ENCODE measurements at places on chromosomes 4 and X. TPM values are rescaled to one million over a fixed set of nuclear protein-coding genes. Genes with fewer than 3 reads are reported as not detected.
A peak's percentile ranks its signal among the peaks of the same experiment; 100 is the strongest.

OCIAD2 gene
- 8.0 TPM for total RNA-seq

DMRTC1B gene
- not detected for total RNA-seq

LGI2 gene
- total RNA-seq, result under 0.01 TPM

MAGEA2 gene
- total RNA-seq, result not detected

MAGEA8 gene
- total RNA-seq, result not detected

CFI gene
- 53.9 TPM for total RNA-seq

NEIL3 gene
- total RNA-seq, result 7.4 TPM

PPP4R3C gene
- total RNA-seq, result not detected

- DNase-seq, result no peak
Observed at GRCh38 chr4:177313263-177313662, 3.6 kb downstream of the NEIL3 start.

DNA sequence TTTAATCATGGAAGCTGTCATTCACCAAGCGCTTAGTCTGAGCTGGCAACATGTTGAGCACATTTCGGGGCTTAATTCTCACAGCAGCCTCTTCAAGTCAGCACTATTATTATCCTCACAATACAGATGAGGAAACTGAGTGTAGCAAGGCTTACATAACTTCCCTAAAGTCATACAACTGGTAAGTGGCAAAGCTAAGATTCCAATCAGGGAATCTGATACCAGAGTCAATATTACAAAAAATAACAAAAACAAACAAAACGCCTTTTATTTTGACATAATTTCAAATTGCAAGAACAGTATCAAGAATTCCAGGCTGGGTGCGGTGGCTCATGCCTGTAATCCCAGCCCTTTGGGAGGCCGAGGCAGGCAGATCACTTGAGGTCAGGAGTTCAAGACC, 120.4 kb upstream of the DUSP21 start:
- no peak for DNase-seq

GRCh38 chrX:115949900-115950822, 220.4 kb upstream of the AGTR2 start:
- DNase-seq, result no peak

GRCh38 chrX:17291171-17291900, 83.7 kb upstream of the NHS start:
- DNase-seq, result no peak

DNA sequence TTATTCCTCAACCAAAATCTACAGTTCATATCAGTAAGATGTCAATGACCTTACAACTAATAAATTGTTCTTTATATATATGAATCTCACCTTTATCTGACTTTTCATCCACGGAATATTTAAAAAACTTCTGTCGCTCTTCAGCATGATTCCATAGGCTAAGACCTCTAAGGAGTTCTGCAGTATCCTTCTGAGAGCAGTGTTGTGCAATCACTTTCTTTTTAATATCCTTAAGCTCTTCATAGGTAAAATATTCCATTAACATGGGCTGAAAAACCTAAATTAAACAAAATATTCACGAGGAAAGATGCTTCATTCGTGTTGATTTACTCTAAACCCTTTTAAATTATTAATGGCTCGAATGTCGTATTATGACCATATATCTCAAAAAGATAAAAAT, 16.7 kb downstream of the FBXL5 start:
- no peak for DNase-seq

DNA sequence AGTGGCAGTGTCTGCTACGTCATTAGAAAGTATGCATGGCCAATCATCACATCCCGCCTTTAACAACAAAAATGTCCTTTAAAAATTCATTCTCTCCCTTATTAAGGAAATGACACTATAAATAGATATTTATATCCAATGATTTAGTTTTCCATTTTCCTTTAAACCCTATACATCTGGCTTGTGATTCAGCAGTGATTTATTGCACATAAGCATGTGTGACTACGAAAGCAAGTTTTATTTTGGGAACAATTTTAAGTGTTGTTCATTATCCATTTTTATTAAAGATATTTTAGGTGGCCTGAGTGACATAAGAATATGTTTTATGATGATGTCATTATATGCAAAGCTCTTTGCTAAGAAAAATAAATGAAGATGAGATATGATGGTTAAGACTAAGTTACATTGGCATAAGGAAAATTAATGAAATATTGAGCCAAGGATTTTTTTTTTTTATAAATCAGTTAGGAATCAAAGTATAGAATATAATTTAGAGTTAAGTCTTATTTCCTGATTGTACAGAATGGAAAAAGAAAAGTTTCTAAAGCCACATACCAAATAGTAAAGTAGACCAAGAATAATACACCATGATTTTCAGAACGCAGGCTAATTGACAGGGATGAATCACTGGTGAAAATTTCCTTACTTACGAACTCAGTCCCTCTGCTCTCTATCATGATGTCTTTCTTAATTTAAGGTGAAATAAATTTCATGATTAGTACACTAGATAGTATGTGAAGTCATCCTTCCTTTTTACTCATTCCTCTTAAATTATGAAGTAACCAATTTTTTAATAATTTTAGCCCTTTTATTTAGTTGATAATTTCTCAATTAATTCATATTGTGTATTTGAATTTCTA, 822.4 kb downstream of the FAT4 start:
- no peak for DNase-seq

DNA sequence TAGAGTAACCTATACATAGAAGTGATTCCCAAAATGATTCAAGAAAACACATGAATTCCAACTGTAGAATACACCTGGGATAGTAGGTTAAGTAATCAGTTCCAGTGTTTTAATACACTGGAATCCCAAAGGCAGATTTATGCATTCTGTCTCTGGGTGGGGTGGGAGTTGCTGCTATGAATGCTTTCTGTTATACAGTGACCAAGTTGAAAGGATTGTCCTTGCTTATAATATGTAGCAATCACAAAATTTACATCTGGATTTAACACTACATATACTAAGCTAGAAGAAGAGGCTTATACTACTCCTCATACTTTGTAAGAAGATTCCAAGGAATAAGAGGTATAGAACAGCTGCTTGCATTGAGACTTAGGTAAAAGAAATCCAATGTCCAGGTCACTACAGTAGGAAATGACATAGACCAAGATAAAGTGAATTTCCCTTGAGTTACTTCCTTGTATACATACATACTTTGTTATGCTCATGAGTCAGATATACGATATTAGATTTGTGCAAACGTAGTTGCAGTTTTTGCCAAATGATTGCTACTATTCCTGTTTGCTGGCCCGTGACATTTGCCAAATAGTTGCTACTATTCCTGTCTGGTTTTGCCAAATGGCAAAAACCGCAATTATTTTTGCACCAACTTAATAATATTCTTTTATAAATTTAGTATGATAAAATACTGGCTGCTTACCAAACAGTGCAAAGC, 210.5 kb upstream of the DIAPH2 start:
- no peak for DNase-seq

DNA sequence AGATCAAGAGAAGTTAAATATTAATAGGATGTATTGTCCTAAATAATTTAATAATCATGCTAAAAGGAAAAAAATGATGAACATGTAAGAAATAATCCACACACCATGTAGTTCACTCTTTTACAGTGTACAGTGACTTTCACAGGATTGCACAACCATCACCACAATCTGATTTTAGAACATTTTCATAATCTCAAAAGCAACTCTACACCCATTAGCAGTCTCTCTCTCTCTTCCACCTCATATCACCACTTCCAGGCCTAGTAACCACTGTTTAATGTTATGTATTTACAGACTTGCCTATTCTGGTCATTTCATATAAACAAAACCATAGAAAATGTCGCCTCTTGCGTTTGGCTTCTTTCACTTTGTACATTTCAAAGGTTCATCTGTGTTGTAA, 153.4 kb downstream of the FSTL5 start:
- DNase-seq, result no peak

GRCh38 chr4:113368056-113368455, 318.6 kb downstream of the ANK2 start:
- peak; percentile 73 for DNase-seq

DNA sequence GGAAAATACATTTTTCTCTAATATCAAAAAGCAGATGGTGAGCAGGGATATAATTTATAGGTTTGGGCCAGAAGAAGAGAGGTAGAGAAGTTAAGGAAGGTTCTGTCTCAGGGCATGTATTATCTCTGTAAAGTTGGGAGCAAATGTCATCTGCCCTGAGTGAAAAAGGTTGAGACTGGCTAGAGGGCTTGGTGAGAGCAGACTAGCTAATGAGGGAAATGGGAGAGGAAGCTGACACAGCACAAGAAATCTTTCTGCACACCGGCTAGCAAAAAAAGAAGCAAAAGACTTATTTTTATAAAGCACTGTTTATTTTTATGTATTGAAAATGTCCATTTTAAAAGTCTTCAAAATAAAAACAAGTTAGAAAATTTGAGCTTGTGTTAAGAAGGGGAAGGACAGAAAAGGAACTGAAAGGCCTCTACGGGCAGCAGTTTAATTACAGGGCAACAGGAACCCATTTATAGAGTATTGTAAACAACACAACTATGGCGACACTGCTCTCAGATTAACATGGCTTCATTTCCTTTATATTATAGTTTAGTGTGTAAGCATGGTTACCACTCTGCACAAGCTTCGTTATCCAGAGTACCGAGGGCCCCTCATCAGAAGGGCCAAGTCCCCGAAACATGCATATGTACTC, 17.4 kb downstream of the CD40LG start:
- DNase-seq, result no peak

DNA sequence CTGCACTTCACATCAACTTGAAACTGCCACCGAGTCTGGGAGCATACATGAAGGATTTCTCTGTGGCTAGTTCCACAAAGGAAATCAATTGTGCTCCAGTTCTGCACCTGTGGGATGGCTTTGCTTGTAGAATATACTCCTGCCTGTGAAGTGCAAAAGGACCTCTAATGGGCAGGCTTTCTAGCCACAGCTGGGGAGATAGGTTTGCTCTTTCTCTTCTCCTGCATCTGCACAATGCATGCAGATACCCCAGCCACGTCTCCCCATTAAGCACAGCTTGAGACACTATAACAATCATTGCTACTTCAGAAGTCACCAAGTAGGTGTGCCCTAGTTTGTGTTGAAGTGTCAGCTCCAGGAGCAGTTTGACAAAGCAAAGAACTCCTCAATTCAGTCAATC, 364.6 kb downstream of the ZIC3 start:
- peak; percentile 8 for DNase-seq

DNA sequence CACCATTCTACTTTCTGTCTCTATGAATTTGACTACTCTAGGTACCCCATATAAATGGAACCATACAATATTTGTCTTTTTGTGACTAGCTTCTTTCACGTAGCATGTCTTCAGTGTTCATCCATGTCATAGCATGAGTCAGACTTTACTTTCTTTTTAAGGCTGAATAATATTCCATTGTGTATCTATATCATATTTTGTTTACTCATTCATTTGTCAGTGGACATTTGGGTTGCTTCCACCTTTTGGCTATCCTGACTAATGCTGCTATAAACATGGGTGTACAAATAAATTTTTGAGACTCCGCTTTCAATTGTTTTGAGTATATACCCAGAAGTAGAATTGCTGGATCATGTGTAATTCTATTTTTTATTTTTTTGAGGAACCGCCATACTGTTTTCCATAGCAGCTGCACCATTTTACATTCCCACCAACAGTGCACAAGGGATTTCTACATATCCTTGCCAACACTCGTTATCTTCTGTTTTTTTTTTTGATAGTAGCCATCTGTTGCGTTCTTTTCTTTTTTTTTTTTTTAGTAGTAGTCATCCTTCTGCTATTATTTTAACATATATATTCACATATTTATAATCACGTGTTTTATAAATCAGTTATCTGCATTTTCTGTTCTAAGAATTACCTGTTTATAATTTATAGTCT, 158.0 kb upstream of the MED14 start:
- DNase-seq, result no peak

DNA sequence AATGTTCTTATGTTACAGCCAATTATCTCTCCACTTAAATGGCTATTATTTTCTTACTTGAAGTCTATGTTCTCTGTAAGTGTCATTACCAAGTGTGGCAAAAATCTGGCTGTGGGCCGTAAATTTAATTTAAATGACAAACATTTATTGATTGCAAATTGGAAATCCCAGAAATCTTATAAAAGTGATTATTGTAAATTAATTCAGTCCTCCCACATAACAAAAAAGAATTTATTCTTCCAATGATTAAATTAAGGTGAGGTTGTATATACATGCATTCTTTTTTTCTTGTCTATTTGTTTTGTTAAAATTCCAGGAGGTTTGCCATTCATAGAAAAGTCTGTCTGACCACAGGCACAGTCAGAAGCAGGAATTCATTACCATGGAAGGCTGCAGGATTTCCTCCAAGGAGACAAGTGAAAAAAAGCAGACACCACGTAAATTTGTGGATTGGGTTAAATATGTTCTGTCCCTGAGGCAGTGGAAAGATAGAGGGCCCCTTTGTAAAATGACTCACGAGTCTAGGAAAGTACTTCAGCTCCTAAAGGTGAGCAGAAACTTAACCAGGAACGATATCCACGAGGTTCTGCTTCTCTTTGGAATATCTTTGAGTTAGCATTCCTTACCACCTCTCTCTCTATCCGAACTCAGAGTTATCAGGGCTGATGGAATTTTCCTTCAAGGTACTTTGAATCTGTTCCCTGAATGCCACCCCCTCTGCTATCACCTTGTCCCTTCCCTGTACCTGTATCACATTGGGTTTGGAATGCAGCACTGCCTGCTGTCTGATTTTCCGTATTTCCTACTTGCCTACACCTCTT, 10.7 kb downstream of the PPARGC1A start:
- no peak for DNase-seq

- DNase-seq, result peak; percentile 89
Observed at GRCh38 chrX:123854329-123854728, 5.5 kb upstream of the XIAP start.

All from osteoblast (primary cell).